Femur (tissue), 1 donor: ENCODE measurements at places on chromosomes 3 and 15.

- DNase-seq = no peak
Measured at GRCh38 chr3:118000219-118000618, 1034.4 kb downstream of the IGSF11 start.

DNA sequence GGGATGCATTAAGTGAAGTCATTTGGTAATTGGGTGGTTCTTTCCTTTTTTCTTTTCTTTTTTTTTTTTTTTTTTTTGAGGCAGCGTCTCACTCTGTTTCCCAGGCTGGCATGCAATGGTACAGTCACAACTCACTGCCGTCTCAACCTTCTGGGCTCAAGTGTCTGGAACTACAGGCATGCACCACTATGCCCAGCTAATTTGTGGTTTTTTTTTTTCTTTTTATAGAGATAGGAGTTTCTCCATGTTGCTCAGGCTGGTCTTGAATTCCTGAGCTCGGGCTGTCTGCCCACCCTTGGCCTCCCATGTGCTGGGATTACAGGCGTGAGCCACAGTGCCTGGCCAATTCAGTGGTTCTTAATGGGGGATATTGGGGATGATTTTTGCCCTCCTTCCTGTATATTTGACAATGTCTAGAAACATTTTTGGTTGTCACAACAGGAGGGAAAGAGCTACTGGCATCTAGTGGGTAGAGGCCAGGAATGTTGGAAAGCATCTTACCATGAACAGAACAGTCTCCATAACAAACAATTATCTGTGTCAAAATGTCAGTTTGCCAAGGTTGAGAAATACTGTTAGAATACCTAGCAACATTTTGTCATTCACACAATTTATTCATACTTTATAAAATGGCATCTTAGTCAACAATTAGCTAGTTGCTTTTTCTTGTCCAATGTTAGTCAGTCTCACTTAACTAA, 79.4 kb upstream of the CNTN3 start:
- no peak for DNase-seq

GRCh38 chr15:63572749-63573464, 24.3 kb upstream of the FBXL22 start:
- DNase-seq = no peak

DNA sequence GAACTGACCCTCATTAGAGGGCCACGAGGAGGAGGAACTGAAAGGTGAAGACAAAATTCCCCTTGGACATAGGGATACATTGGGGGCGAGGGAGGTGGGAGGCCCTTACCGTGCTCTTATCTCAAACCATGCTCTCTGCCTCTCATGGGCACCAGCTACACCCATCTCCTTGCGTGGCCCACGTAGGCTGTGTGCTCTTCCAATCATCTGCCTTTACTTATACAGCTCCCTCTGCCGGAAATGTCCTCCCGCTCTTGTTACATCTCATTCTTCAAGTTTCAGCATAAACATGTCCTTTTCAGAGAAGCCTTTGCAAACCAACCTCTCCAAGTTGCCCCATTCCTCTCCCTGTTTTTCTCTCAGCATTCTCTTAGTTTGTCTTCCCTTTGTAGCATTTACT, 307.8 kb upstream of the PROK2 start:
- no peak for DNase-seq

DNA sequence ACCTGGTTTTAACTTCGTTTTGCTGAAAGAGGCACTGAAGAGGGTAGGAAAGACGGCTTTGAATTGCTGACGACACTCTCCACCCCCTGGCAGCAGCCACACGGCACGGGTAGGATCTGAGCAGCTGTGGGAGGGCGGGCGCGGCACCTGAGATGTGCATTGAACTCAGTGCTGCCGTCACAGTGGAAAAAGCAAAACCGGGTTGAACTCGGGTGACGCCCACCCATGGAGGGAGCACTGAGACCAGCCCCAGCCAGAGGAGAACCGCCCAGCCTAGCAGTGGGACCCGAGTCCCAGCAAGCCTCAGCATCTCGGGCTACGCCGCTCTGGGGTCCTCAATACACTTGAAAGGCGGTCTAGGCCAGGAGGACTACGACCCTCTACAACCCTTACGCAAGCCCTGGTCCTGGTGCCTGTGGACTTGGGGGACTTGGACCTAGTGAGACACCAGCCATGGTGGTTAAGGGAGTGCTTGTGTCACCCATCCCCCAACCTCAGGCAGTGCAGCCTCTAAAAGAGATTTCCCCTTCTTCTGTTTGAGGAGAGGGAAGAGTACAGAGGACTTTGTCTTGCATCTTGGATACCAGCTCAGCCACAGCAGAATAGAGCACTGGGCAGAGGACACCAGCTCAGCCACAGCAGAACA, 50.0 kb upstream of the RPL35A start:
- no peak for DNase-seq

- no peak for DNase-seq
Measured at GRCh38 chr15:41498657-41499056, 5.0 kb downstream of the ITPKA start.

DNA sequence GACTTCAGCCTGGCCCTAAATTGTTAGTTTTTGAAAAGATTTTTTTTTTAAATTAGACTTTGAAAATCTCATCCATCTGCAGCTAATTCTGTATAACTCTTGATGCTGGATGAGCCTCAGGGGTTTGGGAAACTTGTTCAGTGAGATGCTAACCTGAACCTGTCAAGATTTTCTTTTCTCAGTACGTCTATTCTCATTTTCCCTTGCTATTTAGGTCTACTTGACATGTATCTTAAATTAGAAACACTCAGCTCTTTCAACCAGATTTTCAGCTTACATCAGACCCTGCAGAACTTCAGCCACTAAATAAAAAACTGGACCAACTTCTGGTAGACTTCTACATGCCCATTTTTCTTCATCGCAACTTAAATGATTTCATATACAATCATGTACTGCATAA, 61.4 kb downstream of the MFSD1 start:
- no peak for DNase-seq

DNA sequence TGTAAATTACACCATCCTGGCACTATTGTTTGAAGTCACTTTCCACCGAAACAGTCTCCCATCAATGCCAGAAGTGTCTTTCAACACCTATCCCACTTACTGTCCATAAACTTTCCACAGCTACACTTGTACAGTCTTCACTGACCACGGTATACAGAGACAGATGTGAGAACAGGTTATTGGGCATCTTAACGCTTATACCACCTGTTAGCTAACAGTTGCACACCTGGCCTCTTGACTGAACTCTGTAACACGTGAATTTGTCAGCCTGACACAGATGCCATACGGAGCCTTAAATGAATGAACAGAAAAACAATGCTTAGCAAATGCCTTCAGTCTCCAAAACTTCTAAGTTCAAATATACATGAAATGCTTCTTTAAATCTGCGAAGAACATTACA, 440.5 kb downstream of the SHQ1 start:
- no peak for DNase-seq

DNA sequence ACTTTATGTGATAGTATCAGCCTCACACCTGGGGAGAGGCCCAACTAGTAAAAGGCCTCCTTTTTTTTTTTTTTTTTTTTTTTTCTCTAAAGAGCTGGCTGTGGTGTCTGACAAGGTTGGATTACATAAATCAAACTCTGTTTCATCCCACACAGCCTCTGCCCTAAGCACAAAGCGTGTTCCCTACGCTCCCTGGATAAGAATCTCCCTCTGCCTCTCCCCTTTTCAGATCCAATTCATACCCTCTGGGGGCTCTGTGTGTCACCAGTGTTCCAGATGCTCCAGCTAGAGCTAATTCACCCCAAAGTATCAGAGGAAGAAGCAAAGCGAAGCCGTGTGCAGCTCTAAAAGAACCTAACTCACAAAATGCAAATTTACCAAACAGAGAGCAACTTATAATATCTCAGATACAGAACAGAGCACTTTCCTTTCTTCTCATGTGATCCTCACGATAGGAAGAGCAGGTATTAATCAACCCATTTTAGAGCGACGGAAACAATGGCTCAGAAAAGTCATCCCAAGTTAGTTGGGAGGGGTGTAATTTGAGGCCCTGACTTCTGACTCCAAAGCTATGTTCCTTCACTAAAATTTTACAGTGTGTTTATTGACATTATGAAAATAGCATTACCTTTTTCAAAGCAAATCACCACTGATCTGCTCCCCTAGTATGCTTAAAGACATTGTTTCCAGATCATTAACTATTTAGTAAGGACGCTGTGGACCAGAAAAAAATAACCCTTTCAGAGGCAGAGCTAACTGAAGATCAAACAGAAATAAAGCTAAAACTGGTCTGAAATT, 12.4 kb downstream of the BMF start:
- DNase-seq = no peak

DNA sequence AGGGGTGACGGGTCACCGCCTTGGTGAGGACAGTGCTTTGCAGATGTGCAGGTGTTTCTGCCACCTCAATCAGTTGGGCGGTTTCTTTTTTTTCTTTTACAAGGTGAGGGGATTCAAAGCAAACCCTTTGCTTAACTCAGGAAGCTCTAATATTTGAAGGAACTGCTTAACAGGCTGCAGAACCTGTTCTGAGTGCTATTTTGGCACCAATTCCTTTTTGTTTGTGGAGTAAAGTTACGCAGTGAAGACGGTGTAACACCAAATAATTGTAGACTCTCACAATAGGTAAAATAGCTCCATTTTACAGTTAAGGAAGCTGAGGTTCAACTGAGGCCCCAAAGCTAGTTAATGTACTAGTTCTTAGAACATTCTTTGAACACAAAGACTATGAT, 6.6 kb downstream of the GHRL start:
- DNase-seq = no peak

DNA sequence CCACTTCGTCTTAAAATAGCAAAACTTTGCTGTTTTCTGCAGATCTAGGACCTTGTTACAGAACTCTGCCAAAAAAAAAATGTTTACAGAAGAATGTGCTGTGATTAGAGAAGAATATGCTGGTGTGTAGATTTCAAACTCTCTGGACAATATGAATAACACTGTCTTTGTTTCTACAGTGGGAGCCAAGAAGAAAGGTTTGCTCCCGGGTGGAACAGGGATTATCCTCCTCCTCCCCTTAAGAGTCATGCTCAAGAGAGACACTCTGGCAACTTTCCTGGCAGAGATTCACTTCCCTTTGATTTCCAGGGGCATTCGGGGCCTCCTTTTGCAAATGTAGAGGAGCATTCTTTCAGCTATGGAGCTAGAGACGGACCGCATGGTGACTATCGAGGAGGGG, 27.3 kb downstream of the RBM6 start:
- DNase-seq = no peak

- DNase-seq = peak; percentile 6
Measured at GRCh38 chr15:100780208-100780800, 99.3 kb upstream of the ALDH1A3 start.

- peak; percentile 86 for DNase-seq
Measured at GRCh38 chr3:64073158-64073761, 50.0 kb upstream of the PSMD6 start.

- no peak for DNase-seq
Measured at GRCh38 chr3:7520593-7520992, 659.7 kb downstream of the GRM7 start.

- no peak for DNase-seq
Measured at GRCh38 chr15:88490036-88490435, 22.5 kb downstream of the MRPS11 start.

DNA sequence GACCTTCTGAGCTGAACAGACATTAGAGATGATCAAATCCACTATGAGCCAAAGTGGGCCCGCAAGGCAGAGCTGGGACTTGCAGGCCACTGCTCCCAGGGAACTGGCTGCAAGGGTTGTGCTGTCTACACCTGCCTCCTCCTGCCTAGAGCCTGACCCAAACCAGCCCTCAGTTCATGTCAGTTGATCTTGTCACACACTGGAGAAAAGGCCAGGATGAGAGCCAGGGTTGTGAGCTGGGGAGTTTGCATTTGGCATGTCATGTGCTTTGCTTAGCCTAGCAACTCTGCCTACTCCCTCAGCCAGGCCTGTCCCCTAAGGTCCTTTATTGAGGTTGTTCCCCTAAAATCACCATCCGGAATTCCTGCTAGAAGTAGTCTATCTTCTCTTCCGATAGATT, 67.8 kb downstream of the RAB11A start:
- DNase-seq = no peak

DNA sequence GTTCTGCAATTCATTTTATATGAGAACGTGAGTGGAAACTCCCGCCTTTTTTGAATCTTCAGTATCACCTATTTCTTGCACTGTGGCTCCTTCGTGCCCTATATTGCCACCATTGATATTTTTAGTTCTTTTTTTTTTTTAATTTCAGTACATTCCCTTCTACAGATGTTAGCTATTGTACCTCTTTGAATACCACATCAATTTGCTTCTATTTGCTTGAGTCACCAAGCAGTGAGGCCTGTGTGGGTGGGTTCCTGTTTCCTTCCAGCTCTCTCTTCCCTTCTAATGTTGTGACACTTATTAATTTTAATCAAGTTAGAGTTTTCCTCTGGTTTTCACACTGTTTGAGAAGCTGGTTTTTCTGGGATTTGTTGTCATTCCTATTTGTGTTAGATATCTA, 8.7 kb downstream of the HACD2 start:
- DNase-seq = no peak

- DNase-seq = no peak
Measured at GRCh38 chr3:150069633-150070032, 98.9 kb upstream of the PFN2 start.

GRCh38 chr3:69932087-69932486, 67.4 kb upstream of the SAMMSON start:
- DNase-seq = no peak

DNA sequence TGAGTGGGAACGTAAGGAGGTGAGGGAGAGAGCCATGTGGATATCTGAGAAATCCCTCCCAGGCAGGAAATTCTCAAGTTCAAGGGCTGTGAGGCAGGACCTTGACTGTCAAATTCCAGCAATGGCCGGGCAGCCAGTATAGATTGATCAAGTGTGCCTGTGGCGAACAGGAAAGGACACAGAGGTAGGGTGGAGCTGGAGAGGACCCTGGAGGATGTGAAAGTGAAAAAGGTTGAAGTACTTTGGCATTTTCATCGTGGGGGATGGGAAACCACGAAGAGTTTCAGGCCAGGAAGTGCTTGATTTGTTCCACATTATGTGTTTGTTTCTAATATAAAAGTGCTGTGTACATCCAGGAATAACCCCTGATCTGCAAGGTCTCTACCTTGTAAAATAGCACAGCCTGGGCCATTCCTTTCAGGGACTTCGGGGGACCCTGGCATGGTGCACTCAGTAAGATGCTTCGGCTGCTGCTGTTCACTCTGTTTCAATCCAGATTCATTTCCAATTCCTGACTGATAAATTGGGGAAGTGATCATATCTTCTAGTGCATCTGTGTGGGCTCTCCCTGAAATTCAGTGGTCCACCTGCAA, 156.6 kb downstream of the MCTP2 start:
- DNase-seq = no peak

DNA sequence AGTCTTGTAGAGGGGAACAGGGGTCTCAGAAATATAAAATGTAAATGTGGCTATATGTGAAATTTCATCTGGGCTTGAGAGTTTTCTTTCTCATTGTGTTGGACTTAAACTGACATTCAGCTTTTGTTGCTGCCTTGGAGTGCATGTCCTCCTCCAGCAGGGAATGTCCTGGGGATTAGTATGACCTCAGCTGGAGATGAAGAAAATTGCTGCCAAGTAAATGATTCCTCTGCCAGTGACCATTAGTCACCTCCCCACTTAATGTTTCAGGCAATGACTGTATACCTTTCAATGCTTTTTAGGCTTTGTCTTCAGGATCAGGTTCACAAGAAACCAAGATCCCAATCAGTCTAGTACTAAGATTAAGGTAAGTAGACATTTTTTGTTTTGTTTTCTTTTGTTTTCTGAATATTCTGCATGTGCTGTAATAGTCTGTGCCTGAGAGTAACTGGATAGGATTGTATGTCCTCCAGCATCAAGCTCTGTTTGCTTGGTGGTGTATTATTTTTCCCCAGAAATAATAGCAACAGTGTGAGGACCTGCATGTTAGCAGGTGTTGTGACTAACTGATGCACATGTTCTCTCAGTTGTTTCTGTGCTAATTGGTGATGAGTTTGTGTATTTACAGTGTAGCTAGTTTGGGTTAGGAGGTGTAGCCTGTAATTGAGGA, 18.1 kb upstream of the SLC22A13 start:
- DNase-seq = no peak

GRCh38 chr3:36895496-36896409, 49.1 kb downstream of the TRANK1 start:
- no peak for DNase-seq
